ENCODE measurements at places on chromosomes 4 and X. TPM values are rescaled to one million over a fixed set of nuclear protein-coding genes. Genes with fewer than 3 reads are reported as not detected.

Gene FAM47E
- total RNA-seq, result not detected

Gene SYNPO2
- 4.3 TPM for total RNA-seq

Gene C4orf51
- not detected for total RNA-seq

- DNase-seq, result no peak
Observed at GRCh38 chr4:20666012-20666860, 34.0 kb upstream of the PACRGL start.

Gene HSFX3
- not detected for total RNA-seq

DNA sequence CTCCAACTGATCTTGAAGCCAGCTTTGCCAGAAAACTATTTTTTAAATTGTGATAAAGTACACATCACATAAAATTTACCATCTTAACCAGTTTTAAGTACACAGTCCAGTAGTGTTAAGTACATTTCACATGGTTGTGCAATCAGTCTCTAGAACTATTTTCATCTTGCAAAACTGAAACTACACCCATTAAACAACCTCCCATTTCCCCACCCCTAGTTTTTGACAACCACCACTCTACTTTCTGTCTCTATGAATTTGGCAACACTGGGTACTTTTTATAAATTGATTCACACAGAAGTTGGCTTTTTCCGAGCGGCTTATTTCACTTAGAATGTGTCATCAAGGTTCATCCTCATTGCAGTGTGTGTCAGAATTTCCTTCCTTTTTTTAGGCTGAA is 31.0 kb downstream of the TRPC5 start:
- no peak for DNase-seq

Gene SMPX
- total RNA-seq, result not detected

GRCh38 chrX:106263817-106264216 is 95.7 kb downstream of the PWWP3B start:
- no peak for DNase-seq

GRCh38 chr4:90128961-90129495 is 1.8 kb downstream of the CCSER1 start:
- DNase-seq, result no peak

All from GM23248 (cell line).